ENCODE measurements at places on chromosomes 5 and 9.

DNA sequence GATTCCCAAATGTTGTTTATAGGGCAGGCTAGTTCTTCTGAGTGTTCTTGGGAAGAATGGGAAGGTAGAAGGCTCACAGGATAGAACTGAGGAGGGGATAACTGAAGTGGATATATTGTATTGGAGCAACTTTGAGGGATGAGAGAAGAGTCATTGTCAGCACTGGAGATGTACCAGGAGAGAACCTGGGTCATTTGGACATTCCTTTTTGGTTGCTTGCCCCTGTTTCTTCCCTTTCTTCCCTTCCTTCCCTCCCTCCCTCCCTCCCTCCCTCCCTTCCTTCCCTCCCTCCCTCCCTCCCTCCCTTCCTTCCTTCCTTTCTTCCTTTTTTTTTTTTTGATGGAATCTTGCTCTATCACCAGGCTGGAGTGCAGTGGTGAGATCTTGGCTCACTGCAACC, 45.3 kb downstream of the RALGPS1 start:
- DNase-seq: no peak

DNA sequence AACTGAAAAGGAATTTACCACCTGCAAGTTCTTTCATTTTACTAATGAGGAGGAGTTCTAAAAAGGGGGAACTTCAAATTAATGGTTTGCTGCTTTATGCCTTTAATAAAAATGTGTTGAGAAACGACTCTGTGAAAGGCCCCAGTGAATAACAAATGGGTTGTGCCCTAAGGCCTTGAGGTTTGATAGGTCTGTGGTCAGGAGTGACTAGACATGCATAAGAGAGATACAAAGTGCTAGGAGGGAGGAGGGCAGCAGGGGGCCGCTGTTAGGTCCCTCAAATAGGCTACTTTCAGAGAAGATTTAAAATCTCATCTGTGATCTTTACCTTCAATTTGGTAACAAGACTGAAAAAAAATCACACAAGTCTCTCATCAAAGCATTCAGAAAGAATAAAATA, 58.3 kb downstream of the FAM81B start:
- no peak for DNase-seq

GRCh38 chr5:42950456-42951292, 89.4 kb downstream of the ANXA2R start:
- DNase-seq: peak; percentile 47

DNA sequence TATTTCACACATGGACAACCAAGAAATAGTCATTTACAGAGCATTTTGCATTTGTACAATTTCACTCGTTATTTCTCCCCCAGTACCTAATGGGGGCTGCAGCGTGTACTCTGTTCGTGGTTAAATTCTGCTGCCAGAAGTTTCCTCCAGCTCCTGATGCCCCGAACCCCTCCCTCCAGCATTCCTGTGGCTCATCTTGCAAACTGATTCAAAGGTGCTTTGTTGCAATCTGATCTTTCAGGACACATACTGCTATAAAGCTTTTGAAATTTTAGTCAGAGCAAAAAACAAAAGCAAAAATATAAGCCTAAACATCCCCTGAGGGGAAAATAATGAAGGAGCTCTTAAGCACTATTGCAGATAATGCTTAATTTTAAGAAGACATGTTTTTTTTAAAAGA, 27.7 kb downstream of the UBLCP1 start:
- no peak for DNase-seq

- DNase-seq: no peak
These were observed 114.5 kb upstream of the CDH6 start for GRCh38 chr5:31078956-31079355.

- no peak for DNase-seq
These were observed 67.4 kb downstream of the MRPS27 start for GRCh38 chr5:72252574-72253155.

- no peak for DNase-seq
These were observed 161.0 kb downstream of the PBX3 start for GRCh38 chr9:125908136-125908535.
